ENCODE measurements at places on chromosomes 6 and 20.
A peak's percentile ranks its signal among the peaks of the same experiment; 100 is the strongest.

- DNase-seq: no peak
Measured at GRCh38 chr6:364609-365540, 26.7 kb upstream of the IRF4 start.

- no peak for DNase-seq
Measured at GRCh38 chr20:38007526-38007925, 25.7 kb downstream of the TTI1 start.

GRCh38 chr20:37670351-37670791 is 23.5 kb upstream of the CTNNBL1 start:
- DNase-seq: no peak

GRCh38 chr6:2695454-2696095 is 55.1 kb downstream of the MYLK4 start:
- DNase-seq: peak; percentile 39

GRCh38 chr20:33475381-33476152 is 14.3 kb upstream of the CBFA2T2 start:
- DNase-seq: no peak

GRCh38 chr20:58129721-58130151 is 98.7 kb downstream of the ANKRD60 start:
- DNase-seq: no peak

All from foreskin melanocyte (primary cell).